ENCODE measurements at places on chromosomes 6 and 20. TPM values are rescaled to one million over a fixed set of nuclear protein-coding genes. Genes with fewer than 3 reads are reported as not detected.

DNA sequence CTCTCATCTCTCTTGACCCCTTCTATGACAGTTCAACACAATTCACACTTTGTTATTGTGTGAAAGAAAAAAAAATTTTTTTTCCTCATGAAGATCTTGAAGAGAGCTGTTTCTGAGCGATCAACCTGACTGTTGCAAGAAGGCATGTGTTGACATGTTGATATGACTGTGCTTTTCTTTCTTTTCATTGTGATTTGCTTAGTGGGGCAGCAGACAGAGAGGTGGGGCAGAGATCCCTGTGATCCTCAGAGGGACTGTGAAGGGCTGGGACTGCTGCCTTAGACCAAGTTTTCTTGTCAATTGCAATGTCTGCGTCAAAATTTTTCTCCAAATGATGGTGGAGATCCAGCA is 70.8 kb upstream of the IYD start:
- no peak for DNase-seq

GRCh38 chr20:56630506-56631317 is 1.6 kb downstream of the TFAP2C start:
- peak; percentile 84 for DNase-seq

- no peak for DNase-seq
These were observed 7.0 kb downstream of the GTF2H5 start for GRCh38 chr6:158175111-158175510.

- DNase-seq: peak; percentile 99
These were observed 34.3 kb upstream of the ZBP1 start for GRCh38 chr20:57654363-57654997.

DNA sequence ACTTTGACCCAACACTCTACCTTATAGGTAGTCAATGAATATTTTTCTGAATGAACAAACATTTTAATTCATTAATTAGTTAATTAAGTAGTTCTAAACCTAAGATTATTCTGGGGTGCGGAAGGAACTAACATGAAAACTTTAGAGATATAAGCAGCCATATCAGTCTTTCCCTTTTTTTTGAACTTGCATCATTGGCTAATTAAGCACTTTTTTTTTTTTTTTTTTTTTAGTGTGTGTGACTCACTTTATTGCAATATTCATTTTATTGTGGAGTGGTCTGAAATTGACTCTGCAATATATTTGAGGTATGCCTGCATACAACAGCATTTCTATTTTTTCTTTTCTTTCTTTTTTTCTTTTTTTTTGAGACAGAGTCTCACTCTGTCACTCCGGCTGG is 21.8 kb upstream of the AMD1 start:
- no peak for DNase-seq

- DNase-seq: peak; percentile 6
These were observed 335.7 kb downstream of the NRN1 start for GRCh38 chr6:5670811-5671561.

DNA sequence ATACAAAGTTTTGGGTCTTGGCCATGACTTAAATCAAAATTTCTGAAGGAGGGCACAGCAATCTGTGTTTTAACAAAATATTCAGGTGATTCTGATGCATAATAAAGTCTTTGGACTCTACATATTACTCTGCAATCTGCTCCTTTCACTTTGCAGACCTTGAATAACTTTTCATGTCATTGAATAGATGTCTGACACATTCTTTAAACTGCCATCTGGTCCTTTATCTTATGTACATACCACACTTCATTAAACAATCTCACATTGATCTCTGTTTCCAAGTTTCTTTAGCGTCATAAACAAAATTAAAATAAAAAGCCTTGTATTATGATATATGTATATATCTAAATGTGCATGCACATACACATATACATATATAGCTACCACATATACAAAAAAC is 831.2 kb downstream of the MAFB start:
- no peak for DNase-seq

DNA sequence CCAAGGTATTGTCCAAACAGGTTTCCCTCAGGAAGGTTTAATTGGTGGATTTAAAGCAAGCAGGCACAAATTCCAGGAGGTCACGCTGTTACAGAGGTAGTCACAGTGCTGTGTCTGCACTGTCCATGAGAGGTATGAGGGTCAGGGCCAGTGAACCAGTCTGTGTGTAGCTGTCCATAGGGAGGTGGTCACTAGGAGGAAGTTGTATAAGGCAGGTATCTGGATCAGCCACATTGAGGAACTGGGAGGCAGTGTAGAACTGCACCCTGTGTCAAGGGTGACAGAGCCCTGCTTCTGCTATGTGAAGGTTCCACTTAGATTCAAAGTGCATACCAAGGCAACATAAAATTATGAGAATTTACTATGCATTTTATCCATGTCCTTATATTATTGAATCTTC is 73.3 kb downstream of the MAP3K4 start:
- no peak for DNase-seq

DNA sequence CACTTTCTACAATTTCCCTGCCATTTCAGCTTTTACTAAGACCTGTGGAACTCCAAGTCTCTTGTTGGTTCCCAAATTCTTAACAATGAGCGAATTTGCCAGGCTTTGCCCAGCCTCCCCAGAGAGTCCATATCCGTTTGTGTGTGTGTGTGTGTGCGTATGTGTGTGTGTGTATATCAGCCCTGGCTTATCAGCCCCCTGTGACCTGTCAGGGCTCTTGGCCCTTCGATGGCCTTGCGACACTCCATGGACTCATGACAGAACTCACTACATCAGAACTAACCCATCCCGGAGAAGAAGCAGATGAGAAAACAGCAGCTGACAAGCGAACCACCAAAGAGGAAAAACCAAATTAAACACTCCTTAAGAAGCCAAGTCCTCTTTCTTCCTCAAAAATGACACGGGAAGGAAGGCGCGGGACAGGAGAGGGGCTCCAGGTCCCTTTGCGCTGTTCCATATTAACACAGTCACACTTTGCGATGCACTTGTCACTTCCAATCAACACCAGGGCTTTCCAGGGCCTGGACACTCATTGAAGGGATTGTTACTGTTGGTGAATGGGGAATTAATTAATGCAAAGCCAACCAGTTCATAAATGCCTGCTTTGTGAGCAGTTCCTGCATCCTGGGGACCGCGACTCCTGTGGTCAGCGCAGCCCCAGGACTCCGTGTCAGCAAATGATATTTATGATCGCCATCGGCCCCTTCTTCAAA is 524.0 kb downstream of the CD83 start:
- DNase-seq: no peak

GRCh38 chr20:24574307-24574706 is 104.9 kb downstream of the SYNDIG1 start:
- no peak for DNase-seq

GRCh38 chr20:38935967-38936407 is 9.8 kb downstream of the FAM83D start:
- DNase-seq: no peak

DNA sequence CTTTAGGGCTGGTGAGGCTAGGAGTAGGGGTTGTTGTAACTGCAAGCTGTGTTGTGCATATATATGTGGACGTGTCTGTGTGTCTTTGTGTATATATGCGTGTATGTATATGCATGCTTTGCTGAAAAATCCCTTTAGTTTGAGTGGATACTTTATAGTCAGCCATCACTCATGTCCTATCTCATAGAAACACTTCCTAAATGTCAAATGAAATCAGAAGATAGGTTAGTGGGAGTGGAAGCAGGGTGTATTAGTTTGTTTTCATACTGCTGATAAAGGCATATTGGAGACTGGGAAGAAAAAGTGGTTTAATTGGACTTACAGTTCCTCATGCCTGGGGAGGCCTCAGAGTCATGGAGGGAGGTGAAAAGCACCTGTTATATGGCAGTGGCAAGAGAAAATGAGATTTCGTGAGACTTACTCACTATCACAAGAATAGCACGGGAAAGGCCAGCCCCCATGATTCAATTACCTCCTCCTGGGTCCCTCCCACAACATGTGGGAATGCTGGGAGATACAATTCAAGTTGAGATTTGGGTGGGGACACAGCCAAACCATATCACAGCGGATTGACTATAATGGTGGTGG is 131.1 kb downstream of the JARID2 start:
- no peak for DNase-seq

DNA sequence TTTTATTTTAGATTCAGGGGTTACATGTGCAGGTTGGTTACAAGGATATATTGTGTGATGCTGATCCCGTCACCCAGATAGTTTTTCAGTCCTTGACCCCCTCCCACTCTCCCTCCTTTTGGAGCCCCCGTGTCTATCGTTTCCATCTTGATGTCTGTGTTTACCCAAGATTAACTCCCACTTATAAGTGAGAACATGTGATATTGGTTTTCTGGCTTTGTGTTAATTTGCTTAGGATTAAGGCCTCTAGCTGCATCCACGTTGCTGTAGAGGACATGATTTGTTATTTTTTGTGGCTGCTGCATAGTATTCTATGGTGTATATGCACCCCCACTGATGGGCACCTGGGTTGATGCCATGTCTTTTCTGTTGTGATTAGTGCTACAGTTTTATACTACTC is 178.6 kb downstream of the PLCB1 start:
- no peak for DNase-seq

DNA sequence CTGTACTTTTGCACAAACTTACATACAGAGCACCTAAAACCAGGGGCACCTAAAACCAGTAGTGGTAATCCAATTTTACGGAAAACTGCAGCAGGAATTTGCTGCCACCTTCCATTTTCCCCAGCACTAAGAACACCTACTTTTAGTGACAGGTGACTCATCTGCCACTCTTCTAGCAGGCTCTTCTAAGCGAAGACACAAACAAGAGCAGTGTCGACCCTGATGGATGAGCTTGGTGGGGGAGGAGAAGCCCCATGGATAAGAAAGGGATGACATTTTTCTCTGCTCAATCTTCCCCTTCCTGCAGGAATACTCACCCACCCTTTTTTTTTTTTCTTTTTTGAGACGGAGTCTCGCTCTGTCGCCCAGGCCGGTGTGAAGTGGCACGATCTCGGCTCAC is 116.9 kb downstream of the GMPR start:
- DNase-seq: no peak

GRCh38 chr20:33433465-33434234 is 9.9 kb downstream of the SNTA1 start:
- peak; percentile 88 for DNase-seq

DNA sequence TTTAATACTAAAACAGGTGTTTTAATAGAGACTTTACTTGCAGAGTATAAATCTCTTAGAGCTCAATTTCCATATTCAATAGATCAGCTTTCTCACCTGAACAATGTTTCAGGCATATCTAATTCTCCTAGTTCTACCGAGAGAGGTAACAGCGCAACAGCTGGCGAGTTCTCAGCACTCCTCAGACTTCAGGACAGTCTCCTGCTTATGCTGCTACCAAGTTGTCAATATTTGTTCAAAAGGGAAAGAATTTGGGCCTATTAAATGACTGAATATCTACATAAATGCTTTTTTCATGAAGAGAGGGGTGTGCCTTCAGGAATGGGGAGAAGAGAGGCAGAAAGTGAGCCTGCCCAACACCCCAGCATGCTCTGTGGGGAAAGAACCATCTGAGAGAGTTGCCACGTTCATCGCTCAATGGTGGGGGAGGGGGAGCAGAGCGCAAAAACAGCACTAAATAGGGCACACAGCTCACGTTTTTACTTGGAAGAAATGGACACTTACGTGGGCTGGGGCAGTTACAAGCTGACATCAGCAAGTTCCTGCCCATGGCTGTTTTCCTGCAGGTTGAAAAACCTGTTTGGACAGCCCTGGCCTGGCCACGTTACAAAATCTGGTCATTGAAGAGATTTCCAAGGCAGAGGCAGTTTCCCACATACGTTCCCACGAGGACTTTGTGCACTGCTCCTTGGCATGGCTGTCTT is 38.0 kb downstream of the EZR start:
- DNase-seq: peak; percentile 58

DNA sequence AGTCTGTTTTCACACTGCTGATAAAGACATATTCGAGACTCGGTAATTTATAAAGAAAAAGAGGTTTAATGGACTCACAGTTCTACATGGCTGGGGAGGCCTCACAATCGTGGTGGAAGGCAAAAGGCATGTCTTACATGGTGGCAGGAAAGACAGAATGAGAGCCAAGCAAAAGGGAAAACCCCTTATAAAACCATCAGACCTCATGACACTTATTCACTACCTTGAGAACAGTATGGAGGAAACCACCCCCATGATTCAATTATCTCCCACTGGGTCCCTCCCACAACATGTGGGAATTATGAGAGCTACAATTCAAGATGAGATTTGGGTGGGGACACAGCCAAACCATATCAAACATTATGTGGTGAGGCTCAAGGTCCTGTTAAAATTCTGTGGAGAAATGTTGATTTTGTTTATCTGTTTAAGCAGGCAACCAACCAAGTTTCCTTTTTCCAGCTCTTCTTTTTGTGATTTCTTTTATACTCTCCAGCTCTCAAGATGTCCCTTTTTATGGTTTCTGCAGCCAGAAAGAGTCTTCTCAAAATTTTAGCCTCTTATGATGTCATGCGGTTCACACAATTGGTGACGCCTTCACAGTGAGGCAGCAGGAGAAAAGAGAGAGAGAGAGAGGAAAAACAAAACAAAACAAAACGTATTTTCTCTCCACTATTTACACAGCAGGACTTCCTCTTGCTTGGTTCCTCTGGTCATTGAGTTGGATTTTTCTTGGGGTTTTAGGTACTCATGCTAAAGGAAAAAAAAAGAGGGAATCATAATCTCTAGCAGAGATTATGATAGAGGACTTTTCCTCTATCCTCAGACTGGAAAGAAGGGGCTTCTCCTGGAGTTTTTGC is 18.0 kb downstream of the AIG1 start:
- no peak for DNase-seq

- DNase-seq: no peak
These were observed 77.2 kb downstream of the CD164 start for GRCh38 chr6:109305028-109305427.

DNA sequence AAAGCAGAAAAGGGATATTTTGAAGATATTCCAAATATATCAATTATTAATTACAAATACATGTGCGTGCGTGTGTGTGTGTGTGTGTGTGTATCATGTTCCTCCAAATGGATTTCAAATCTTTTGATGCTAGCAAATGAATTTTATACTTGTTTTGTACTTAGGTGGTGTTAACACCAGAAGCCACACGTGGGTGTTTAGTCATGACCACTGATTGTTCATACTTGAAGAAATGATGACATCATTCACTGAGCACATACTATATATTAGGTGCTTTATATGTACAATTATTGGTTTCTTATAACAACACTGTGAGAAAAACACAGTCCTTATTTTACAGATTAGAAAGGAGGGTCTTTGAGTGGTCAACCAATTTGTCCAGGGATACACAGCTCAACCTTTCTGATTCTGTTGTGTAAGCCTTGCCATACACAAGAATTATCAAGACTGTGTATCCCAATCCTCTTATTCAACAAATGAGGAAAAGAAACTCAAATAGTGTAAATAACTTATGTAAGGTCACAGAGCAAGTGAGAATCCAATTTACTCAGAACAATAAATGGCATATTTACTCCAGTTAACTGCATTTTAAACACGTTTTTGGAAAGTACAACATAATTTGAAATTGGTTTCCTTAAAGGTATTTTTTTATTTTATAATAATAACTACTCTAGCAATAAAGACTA is 88.5 kb downstream of the BCAS1 start:
- no peak for DNase-seq

SLA2 gene
- under 0.01 TPM for total RNA-seq

BPI gene
- total RNA-seq: not detected

SIM1 gene
- total RNA-seq: under 0.01 TPM

BICRAL gene
- total RNA-seq: 9.4 TPM

CMTR1 gene
- total RNA-seq: 39.5 TPM

ECT2L gene
- under 0.01 TPM for total RNA-seq

ULBP2 gene
- total RNA-seq: 3.2 TPM

HSF2 gene
- 32.9 TPM for total RNA-seq

Measured in osteoblast (primary cell).